Fibroblast of skin of left quadriceps (primary cell): ENCODE measurements at places on chromosomes 1 and 21.

GRCh38 chr21:26773058-26773457 lies 72.2 kb downstream of the ADAMTS1 start:
- DNase-seq = no peak

DNA sequence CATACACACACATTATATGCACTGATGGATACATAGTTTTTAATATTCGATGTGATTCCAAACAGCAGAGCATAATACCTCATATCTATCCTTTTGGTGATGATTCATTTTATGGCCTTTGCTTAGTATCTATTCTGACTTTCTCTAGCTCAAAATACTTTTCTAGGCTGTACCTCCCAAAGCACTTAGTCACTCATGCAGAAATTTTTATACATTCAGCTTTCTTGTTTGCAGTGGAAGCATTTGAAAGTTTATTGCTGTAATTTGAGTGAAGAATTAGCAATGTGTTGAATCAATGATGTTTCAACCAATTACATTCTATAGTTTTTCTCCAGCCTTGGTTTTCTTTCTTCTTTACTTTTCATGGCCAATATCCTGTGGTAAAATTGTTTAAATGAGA lies 66.7 kb downstream of the LBR start:
- no peak for DNase-seq

DNA sequence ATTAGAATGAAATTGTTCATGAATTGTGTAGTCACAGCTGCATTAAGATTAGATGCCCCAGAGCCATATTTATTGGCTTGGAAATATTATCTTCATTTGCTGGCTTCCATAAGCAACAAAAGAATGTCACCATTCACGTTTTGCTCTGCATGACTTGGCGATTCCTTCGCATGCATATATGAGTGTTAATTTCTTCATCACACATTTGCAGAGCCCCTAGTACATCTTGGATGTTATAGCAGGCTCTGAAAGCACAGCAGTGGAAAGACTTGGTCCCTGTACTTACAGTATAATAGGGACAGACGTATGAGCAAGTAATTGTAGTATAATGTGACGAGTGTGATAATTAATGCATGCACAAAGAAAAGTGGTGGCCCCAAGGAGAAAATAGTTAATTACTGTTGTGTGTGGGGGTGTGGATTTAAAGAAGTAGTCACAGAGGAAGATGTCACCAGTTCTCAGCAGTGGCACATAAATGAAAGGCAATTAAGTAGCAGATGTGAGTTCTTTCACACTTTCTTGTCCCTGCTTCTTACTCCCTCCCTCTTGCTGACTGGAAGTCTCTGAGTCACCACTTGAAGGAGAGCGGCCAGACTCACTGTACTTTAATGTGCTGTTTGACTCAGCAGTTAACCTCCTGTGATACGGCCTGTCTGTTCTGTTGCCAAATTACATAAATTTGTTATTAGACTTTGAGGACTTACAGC lies 21.0 kb downstream of the S100A10 start:
- peak; percentile 77 for DNase-seq

GRCh38 chr1:116064616-116065015 lies 46.6 kb upstream of the MAB21L3 start:
- DNase-seq = peak; percentile 42

DNA sequence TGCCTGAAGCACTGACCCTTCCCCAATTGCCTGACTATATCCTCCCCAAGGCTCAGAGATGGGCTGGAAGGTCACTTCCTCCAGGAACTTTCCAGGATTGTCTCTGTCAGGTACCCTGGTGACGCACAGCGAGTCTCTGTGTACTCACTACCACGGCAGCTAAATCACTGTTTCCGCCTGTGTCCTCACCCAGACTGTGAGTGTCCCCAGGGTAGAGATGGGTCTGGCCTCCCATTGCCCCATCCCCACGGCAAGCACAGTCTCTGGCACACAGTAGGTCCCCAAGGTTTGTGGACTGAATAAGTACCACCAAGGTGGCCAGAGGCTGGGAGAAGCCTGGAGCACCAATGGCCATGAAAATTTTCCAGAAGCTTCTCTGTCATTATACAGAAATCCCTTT lies 93.8 kb upstream of the RUNX3 start:
- DNase-seq = no peak

DNA sequence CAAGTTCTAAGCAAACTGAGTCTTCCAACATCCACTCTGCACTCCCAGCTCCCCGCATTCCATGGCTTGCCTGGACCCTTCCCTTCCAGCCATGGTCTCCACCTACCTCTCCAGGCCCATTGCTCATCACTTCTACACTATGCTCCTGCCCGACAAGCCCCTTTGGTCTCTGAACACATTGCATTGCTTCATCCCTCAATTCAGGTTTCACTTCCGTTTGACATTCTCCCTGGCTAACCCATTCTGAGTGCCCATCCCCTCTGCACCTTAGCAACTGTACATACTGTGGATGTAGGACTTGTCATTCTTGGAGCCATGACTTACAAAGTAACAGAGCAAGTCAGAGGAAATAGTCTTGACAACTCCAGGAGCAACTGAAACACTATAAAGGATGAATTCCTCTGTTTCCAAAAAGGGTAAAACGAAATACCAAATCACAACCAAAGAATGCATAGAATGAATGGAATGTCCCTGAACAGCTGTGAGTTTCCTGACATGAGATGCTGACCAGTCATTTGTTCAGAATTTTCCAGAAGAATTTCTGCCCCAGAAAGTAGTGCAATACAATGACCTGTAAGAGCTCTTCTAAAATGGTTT lies 66.7 kb downstream of the KCNJ6 start:
- DNase-seq = peak; percentile 71

- no peak for DNase-seq
Observed at GRCh38 chr1:46345281-46345680, 4.7 kb downstream of the NSUN4 start.

DNA sequence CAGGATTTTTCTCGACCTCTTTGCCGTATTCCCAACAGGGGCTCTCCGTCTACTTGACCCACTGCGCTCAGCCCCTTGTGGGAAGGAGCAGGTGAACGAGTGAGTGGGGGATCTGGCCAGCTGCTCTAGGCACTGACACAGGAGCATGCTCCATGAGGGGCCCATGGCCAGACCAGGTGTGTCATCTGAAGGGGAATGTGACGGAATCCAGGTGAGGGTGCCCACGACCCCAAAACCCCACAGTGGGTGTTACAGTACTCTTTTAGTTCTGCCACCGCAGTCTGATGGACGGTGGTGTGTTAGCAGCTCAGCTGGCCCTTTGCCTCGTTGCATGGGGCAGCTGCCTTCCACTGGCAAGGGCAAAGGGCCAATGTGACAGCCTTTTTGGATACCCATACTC lies 601.4 kb upstream of the NCAM2 start:
- no peak for DNase-seq

GRCh38 chr1:13930151-13930550 lies 230.2 kb downstream of the PRDM2 start:
- DNase-seq = no peak
